ENCODE measurements at places on chromosomes 6 and 20.

DNA sequence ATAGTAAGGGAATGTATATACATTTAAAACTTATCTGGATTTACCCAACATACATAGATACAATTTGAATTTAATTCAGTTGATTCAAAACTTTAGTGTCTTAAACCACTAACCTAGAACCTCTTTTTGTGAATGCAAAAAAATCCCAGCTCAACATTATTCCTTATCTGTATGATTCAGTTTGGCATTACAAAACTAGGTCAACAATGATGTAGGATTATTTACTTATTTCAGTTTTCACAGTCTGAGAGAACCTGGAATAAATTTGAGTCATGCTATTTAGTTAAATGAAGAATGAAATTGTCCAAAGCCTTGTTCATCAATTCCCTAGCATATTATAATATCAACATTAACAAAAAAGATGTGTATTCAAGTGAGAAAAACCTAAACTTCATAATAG, 7.4 kb upstream of the PLCB1 start:
- no peaks in the 10 kb centered on the region for H3K36me3 ChIP-seq
- H3K27ac ChIP-seq: no peak overlapping the region
- no peaks in the 10 kb centered on the region for H3K4me1 ChIP-seq
- DNase-seq: no peak
- no peaks in the 10 kb centered on the region for H3K27me3 ChIP-seq
- H3K4me3 ChIP-seq: no peak overlapping the region

DNA sequence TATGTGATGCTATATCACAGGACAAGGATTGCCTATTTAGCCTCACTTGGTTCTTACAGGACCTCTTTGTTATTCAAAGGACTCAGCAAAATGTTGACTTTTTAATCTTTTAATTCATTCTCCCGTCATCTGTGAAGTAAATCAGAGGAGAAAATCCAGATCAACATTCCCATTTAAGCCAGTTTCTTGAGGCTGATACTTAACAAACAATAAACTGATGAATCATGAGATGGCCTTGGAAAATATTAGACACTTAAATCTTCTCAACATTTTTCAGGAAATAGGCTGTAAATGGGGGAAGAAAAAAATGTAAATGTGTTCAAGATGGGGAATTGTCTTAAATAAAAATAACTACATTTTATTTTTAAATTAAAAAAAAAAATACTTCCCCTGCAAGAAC, 55.9 kb upstream of the UBR2 start:
- no peaks in the 10 kb centered on the region for H3K4me1 ChIP-seq
- H3K4me3 ChIP-seq: no peak overlapping the region
- no peak for DNase-seq
- H3K36me3 ChIP-seq: no peaks in the 10 kb centered on the region

GRCh38 chr20:41393705-41394066, 27.1 kb upstream of the EMILIN3 start:
- no peak for DNase-seq
- H3K4me3 ChIP-seq: no peak overlapping the region

DNA sequence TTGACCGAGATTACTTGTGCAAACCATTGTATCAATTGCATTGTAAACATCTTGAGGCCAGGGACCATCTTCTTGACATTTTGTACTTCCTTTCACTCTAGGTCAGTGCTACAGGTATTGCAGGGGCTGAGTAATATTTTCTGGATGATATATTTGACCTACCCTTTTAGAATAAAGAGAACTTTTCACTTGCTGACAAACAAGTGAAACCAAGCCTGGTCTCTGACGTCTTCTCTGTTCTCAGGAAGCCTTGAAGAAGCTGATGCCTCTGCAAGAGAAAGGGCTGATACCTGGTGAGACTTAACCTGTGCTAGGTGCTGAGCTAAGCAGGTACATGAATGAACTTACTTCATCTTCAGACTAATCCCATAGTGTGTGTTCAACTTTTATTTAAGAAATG, 60.5 kb upstream of the GGTLC1 start:
- no peaks in the 10 kb centered on the region for H3K4me1 ChIP-seq
- no peaks in the 10 kb centered on the region for H3K27me3 ChIP-seq
- no peak overlapping the region for H3K4me3 ChIP-seq
- DNase-seq: no peak
- no peak overlapping the region for H3K27ac ChIP-seq
- H3K36me3 ChIP-seq: no peaks in the 10 kb centered on the region

- H3K27ac ChIP-seq: no peak overlapping the region
- peaks cover 22% of the 10 kb centered on the region for H3K4me1 ChIP-seq
- no peaks in the 10 kb centered on the region for H3K27me3 ChIP-seq
- no peaks in the 10 kb centered on the region for H3K36me3 ChIP-seq
- peak; percentile 69 for DNase-seq
Measured at GRCh38 chr6:75210885-75211739, 5.3 kb upstream of the COL12A1 start.

DNA sequence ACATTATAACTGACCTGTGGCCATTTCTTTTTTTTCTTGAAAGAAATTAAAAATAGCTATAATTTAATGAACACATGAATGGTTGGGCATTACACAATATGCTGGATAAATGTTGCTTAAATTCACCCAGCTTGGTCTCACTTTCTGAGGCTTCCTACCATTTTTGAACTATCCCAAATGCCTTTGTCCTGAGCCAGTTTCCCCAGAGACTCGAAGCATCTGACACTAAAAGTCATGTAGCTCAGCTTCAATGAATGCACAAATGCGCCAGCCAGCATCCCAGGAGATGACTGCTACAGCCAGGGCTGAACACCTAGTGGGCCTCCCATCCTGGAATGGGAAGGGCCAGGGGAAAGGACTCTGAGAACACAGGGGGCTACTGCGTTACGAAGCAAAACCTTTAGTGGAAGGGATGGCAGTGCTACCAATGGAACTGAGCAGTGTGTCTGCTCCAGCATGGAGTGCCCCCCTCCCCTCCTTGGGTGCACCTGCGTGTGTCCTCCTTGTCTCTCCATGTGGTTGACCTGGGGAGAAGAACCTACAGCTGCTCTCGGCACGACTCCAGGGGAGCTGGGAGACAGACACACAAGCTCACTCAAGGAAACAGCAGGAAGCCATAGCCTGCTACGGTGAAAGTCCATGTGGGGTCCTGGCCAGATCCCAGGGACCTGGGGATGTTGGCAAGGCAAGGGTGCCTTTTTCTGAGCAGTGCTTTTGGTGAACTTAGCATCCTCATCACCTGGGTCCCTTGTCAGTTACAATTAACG, 60.9 kb downstream of the IRF4 start:
- H3K27ac ChIP-seq: no peak overlapping the region
- no peaks in the 10 kb centered on the region for H3K4me1 ChIP-seq
- DNase-seq: peak; percentile 22
- no peak overlapping the region for H3K4me3 ChIP-seq
